Pons (tissue), 1 donor: ENCODE measurements at places on chromosomes 4 and X.

DNA sequence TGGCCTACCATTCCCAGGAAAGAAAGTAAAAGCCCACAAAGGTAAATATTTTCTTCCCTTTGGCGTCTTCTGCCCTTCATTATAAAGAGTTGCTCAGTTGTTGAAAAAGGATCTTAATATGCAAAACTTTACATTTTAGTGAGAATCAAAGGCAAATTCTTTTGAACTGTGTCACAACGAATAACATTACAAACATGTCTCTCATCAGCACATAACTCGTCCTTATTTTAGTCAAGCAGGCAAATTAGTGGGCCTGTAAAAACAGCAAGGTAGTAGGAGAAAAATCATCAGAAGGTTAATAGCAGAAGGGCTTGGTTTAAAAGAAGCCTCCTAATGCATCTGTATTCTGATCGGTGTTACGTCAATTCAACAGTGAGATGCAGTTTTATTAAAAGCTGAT, 647.3 kb upstream of the DIPK2B start:
- DNase-seq = no peak

- no peak for DNase-seq
Measured at GRCh38 chr4:151143162-151143561, 43.7 kb downstream of the RPS3A start.

- DNase-seq = no peak
Measured at GRCh38 chr4:157076578-157076947, 613 bp downstream of the GLRB start.

GRCh38 chr4:99891351-99891750, 2.9 kb downstream of the LAMTOR3 start:
- no peak for DNase-seq

DNA sequence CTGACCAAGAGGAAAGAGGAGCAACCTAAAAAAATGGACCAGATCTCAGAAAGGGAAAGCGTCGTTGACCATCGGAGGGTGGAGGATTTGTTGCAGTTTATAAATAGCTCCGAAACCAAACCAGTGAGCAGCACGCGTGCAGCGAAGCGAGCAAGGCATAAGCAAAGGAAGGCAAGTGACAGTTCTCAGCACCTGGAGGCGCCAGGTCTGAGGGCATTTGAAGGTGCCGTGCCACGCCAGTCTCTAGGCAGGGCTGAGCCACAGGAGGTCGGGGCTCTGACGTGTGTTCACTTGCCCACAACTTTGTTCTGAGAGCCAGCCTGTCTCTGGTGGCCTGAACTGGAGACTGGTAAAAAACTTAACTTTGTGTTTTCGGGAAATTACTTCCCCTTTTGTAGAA, 59.7 kb downstream of the TNIP2 start:
- no peak for DNase-seq
